ENCODE measurements at places on chromosomes 2 and 18.

DNA sequence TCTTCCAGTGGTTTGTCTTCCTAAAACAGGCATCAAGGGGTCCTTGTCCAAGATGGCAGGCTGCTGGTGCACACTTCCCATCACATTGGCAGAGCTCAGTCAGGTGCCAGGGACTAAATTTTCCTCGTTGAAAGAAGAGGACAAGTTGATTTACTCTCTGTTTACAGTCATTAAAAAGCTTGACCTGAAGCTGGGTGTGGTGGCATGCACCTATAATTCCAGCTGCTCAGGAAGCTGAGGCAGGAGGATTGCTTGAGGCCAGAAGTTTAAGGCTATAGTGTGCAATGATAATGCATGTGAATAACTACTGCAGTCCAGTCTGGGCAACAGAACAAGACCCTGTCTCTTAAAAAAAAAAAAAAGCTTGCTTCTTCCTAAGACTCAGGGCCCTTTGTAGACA is 3.6 kb upstream of the PLB1 start:
- no peak for DNase-seq

- no peak for DNase-seq
Measured at GRCh38 chr18:13265008-13265910, 46.7 kb downstream of the LDLRAD4 start.

GRCh38 chr2:204354442-204354856 is 190.8 kb upstream of the PARD3B start:
- DNase-seq, result no peak

DNA sequence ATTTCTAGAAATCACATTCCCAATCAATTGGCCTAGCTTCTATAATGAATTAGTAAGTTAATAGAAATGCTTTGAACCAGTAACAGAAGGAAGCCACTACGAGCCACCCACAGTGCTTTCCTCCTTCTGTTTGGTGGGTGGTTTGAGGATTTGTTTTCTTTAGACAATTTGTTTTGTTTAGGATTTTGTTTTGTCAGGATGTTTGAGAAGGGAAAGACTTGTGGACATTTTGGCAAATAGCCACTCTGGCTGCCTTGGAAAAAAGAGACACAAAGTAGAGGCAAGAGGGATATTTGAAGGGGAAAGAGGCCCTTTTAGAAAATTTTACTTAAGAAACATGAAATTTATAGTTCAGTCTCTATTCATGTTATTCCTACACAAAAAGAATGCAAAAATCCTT is 47.7 kb downstream of the TANK start:
- DNase-seq, result no peak

DNA sequence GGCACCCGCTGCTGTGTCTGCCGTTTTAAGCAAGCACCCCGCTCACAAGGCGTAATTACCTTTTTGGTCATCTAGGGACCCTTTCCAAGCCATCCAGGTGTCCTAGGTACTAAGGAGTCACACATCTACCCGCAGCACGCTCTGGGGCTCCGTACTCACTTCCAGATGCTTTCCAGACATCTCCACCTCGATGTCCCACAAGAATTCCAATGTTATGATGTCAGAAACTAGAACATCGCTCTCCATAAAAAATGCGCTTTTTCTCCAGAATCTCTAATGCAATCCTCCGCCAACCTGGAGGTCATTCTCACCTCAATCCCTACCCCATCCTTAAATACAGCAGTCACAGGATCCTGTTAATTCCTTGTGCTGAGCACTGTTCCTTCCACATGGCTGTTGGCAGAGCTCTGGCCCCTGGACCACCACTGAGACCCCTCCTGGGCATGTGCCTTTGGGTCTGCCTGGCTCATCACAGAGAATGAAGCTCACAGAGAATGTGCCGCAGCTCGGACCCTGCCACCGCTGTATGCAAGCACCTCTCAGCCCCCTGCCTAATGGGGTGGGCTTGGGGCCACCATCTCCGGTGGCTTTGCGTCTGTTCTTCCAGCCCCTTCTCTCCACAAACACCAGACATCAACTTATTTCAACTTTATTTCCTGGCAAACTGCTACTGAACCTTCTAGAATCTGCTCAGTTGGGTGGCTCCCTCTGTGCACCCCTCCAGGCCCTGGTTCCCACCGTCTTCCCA is 4.6 kb upstream of the PXDN start:
- DNase-seq, result no peak

GRCh38 chr18:46067438-46068007 is 4.5 kb downstream of the PSTPIP2 start:
- no peak for DNase-seq

GRCh38 chr2:45699032-45699658 is 47.7 kb downstream of the PRKCE start:
- DNase-seq, result no peak

- DNase-seq, result no peak
Measured at GRCh38 chr2:42138163-42139015, 30.8 kb upstream of the EML4 start.

GRCh38 chr2:229409751-229410181 is 138.7 kb upstream of the PID1 start:
- no peak for DNase-seq
